Effector memory CD4-positive, alpha-beta T cell (primary cell): ENCODE measurements at places on chromosomes 2 and 18.
A peak's percentile ranks its signal among the peaks of the same experiment; 100 is the strongest.

DNA sequence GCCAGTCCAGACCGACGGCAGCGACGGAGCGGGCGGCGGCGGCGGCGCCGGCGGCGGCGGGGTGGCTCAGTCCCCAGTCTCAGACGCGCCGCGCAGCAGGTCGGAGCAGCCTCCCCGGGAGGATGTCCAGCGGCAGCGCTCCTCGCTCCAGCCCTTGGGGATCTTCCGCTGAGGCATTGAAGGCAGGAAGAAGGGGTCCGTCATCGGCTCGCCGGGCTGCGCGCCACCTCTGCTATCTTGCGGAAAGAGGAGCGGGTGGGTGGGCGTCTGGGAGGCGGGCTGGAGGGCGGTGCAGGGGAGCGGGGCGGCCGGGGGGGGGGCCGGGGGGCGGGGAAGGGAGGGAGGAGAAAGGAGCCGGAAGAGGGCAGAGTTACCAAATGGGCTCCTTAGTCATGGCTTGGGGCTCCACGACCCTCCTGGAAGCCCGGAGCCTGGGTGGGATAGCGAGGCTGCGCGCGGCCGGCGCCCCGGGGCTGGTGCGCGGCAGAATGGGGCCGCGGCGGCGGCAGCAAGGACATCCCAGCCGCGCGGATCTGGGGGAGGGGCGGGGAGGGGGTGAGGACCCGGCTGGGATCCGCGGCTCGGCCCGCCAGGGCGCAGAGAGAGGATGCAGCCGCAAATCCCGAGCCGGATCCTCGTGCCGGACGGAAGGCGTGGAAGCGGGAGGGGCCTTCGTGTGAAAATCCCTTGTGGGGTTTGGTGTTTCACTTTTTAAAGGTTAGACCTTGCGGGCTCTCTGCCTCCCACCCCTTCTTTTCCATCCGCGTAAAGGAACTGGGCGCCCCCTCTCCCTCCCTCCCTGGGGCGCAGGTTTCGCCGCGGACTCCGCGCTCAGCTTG, at the start of gene NETO1:
TSS of gene NETO1 (minus strand) at position 242 of the 839 bp plus-strand sequence. CDS start 696 bp downstream, outside the sequence.
- no peak for DNase-seq

DNA sequence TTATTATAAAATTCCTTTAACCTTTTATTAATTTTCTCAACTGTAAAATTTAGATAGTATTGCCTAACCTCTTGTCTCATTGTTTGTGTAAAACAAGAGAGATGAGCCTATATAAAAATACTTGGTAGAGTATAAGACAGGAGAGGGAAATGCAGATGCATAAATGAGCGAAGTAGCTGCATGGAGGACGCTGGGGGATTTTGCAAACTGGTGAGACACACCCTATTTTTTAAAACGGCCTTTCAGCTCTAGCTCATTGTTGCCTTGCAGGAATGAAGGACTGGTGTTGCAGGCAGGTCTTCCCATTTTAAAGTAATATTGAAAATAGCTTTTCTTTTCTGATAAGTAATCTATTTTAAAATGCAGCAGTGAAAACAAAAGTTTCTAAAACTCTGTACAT, 435.3 kb upstream of the HNRNPA3 start:
- DNase-seq, result no peak

- no peak for DNase-seq
These were observed 1311.3 kb upstream of the TMEFF2 start for GRCh38 chr2:193506035-193506434.

GRCh38 chr2:119367472-119368099, 809 bp downstream of the DBI start:
- DNase-seq, result peak; percentile 30

DNA sequence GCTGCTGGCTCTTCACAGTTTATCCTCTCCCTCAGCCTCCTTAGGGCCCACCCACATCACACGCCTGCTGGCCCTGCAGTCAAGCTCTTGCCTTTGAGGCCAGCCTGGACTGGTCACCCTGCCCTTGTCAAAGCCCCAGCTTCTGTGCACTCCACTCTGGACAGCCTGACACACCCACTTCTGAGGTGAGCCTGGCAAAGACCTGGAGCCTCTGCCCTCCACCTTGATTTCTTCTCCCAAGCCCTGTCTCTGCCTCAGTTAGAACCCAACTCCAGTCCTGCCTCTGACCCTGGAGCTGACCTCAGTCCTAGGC, 37.0 kb upstream of the TAF1B start:
- DNase-seq, result no peak

DNA sequence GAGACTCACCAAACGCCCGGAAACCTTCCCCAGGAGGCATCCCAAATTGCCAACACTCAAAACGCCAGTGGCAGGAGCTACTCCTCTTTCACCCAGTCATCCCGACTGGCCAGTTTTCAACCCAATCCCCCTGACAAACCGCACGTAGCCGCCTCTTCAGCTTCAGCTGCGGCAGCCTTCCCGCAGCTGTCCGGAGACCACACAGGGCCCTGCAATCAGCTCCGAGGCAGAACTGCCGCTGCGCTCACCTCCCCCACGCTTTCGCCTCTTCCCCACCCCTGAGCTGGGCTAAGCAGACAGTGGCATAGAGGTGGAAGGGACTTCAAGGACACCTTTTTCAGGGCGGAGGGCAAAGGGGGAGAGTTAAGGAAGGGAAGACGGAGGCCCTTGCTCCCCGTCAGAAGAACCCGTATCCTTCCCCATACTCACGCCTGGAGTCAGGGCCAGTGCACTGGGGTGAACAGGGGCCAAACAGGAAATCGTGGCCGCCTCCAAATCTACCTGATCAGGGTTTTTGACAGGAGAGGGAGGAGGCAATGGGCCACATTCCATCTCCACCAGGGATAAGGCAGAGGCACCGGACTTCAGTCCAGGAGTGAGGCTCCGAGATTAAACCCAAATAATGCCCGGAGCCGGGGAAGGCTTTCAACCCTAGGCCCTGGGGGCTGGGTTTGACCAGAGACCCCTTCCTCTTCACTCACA, 16.9 kb downstream of the CYP26B1 start:
- DNase-seq, result no peak

DNA sequence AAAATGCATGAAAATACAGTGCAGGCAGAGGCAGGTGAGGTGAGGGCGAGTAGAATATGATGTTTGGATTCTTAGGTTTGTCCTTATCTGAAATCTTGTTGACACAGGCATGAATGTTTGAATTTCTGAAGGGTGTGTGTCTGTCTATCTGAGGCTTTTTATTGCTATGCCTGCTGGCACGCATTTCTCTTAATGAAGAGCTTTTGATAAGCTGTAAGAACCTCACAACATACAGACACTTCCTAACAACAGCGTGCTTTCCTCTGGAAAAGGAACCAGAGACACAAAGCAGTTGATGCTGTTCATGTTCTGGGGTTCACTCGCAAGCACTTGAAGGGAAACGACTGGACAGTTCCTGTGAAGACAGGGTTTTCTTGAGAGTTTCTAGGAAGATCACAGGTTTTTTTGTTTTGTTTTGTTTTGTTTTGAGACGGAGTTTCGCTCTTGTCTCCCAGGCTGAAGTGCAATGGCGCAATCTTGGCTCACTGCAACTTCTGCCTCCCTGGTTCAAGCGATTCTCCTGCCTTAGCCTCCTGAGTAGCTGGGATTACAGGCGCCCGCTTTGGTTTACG, 33.3 kb upstream of the CABLES1 start:
- DNase-seq, result no peak

DNA sequence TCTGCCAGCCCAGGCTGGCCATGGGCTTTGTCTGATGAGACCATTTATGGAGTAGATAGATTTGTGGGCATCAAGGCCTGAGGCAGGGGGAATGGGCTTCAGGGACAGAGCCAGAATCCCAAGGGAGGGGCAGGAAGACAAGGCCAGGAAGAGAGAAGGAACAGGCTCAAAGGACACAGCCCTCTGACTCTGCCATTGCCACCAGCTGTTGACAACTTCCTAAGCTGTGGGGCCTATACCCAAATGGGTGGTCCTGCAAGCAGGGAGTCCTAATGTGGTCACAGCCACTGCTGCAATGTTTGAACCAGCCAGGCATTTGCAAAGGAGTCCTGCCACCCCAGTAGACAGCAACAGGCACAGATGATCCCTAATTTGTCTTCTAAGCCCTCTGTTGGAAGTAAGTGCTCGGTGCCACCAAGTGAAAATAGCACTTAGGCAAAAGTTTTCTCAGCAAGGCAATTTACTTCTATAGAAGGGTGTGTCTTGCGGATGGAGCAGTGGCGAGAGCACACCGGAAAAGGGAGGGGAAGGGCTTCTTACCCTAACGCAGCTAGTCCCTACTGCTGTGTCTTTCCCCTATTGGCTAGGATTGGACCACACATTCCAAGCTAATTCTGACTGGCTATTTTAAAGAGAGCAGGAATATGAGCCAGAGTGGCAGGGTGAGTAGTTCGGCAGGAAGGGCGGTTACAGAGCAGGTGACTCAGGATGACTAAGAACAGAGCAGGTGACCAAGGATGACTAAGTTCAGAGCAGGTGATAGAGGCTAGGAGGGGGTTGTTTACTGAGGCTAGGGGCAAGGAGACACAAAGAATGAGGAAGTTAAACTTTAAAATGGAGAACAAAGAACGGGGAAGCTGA, 47.2 kb downstream of the C1QL2 start:
- no peak for DNase-seq

GRCh38 chr2:176291335-176291734, 22.1 kb downstream of the MTX2 start:
- no peak for DNase-seq

DNA sequence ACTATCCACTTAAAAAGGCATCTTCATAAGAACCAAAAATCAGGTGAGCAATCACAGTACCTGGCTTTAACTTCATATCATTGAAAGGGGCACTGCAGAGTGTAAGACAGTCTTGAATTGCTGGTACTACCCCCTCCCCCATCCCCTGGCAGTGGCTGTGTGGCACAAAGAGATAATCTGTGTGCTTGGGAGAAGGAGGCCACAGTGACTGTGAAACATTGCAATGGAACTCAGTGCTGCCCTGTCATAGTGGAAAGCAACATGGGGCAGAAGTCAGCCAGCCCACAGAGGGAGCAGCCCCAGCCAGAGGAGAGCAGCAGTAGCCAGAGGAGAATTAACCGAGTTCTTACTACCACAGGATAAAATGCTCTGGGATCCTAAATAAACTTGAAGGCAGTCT, 45.3 kb upstream of the UGP2 start:
- DNase-seq, result no peak

DNA sequence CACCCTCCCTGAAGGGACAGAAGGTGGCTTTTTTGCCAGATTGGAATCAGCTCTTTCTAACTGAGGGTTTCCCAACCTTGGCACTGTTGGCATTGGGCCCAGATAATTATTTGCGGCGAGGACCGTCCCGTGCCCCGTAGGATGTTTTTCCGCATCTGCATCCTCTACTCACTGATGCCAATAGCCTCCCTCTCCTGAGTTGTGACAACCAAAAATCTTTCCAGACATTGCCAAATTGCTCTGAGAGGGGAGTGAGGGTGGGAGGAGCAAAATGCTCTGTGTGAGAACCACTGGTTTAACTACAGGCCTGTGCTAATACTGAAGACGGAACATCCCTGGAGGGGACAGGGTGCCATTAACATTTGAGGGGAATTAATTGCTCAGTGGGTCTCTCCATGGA, 33.6 kb upstream of the GLI2 start:
- DNase-seq, result no peak

GRCh38 chr2:117958186-117958585, 55.7 kb downstream of the CCDC93 start:
- no peak for DNase-seq

DNA sequence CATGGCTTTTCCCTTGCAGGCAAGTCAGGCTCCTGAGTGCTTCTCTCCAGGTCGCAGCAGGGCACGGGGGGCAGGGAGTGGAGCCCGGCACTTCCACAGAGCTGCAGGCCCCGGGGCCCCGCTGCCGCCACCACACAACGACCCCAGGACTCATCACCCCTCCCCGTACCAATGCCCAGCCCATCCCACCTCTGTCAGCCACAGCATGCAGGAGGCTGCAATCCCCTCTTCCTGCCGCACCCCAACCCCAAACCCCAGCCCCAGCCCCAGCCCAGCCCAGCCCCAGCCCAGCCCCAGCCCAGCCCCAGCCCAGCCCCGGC, 288.0 kb downstream of the NDUFA10 start:
- DNase-seq, result no peak

- DNase-seq, result no peak
These were observed 143.8 kb upstream of the ARL4C start for GRCh38 chr2:234640657-234641056.

- no peak for DNase-seq
These were observed 16.6 kb downstream of the SERTAD2 start for GRCh38 chr2:64637000-64637635.

DNA sequence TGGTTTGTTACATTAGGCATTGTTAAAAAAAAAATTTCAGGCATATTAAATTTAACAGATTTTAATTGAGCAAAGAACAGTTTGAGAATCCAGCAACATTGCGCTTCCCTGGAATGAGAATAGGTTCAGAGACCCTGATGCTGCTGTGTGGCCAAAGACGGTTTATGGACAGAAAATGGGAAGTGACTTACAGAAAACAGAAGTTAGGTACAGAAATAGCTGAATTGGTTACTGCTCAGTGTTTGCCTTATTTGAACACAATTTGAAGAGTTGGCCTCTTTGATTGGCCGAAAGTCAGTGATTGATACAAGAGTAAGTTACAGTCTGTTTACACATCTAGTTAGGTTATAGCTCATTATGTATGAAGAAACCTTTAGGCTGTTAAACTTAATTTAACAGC, 6.0 kb upstream of the NEDD4L start:
- no peak for DNase-seq

- no peak for DNase-seq
These were observed 15.5 kb upstream of the MGAT5 start for GRCh38 chr2:134238371-134238770.

- no peak for DNase-seq
These were observed 224.8 kb downstream of the NUP35 start for GRCh38 chr2:183349091-183349490.

DNA sequence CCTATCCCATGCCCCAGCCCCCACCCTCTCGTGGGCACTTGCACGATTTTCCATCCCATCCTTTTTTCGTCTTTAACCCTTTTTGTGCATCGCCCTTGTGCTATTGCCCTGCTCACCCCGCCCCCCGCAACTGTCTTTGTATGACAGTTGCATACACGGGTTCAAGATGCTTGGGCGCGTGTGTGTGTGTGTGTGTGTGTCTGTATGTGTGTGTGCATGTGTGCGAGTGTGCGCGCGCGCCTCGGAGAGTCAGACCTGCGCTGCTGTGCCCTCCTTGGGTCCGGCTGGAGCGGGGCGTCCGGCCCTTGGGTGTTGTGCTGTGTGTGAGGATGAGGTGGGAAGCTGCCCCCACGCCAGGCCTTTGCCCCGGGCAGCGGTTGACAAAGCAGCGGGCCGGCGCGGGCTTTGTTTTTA, 230.7 kb downstream of the HAUS1 start:
- no peak for DNase-seq

- DNase-seq, result no peak
These were observed 7.7 kb upstream of the ECEL1 start for GRCh38 chr2:232495292-232495691.
